ENCODE measurements at places on chromosomes 2 and 18.
A peak's percentile ranks its signal among the peaks of the same experiment; 100 is the strongest.

DNA sequence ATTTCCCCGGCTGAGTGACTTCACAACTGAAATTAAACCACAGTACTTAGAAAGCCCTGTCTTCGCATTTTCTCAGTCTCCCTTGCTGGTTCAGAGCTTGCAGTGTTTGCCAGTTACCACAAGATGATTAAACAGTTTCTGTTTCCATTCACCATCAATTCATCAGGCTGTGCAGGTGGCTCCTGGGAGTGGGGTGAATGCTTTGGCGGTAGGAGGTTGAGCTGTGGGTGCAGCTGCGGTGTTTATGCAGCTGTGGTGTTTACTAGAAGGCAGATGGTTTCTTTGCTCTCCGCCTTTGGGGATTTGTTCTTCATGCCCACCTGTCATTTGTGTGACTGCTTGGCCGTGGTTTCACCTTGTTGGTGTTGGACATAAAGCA lies 16.1 kb downstream of the ACOXL start:
- no peak for DNase-seq

DNA sequence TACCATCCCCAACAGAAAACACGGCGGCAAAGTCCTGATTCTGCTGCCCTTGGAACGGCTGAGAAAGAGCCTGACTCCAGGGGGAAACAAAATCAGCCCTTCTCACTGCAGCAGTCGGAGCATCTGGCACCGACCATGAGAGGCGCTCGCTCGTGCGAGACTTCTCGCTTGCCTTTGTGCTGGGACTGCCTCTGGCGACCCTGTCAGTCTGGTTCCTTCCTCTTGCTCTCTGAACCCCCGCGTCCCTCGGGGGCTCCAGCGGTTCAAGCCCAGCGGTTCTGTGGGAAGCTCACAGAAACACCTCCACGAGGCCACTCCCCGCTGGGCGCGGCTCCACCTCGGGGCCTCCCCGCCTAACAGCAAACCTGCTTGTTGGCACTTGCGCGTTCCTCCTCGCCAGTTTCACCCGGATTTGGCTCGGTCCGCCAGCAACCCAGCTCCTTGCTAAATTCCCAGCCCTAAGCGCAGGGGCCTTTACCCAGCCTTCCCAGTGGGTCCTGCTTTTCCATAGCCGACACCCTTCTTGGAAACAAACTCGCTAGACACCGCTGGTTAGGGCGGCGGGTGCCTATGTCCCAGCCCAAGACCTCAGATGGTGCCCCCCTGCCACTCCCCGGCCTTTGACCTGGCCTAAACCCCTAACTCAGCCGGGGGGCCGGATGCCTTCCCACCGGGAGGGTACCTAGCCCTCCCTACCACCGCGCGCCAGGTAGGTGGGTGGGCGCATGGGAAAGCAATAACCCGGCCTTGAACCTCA lies 2.2 kb downstream of the RND3 start:
- peak; percentile 78 for DNase-seq

- DNase-seq = peak; percentile 37
Observed at GRCh38 chr2:134120406-134120732, 133.5 kb upstream of the MGAT5 start.

DNA sequence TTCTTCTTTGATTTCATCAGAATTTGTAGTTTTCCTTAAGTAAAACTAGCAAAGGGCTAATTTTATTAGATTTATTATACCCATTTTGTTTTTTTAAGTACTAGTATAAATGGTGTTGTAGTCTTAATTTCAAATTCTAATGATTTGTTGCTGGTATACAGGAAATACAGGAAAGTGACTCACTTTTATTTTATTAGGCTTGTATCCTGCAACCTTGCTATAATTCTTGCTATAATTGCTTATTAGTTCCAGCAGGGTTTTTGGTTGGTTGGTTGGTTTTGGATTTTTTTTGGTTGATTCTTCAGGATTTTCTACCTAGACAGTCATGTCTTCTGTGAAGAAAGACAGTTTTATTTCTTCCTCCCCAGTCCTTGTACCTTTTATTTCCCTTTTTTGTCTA lies 110.6 kb upstream of the IL1R2 start:
- no peak for DNase-seq

Measured in glutamatergic neuron (in vitro differentiated cells).